ENCODE measurements at places on chromosomes 13 and 19.
A peak's percentile ranks its signal among the peaks of the same experiment; 100 is the strongest.

DNA sequence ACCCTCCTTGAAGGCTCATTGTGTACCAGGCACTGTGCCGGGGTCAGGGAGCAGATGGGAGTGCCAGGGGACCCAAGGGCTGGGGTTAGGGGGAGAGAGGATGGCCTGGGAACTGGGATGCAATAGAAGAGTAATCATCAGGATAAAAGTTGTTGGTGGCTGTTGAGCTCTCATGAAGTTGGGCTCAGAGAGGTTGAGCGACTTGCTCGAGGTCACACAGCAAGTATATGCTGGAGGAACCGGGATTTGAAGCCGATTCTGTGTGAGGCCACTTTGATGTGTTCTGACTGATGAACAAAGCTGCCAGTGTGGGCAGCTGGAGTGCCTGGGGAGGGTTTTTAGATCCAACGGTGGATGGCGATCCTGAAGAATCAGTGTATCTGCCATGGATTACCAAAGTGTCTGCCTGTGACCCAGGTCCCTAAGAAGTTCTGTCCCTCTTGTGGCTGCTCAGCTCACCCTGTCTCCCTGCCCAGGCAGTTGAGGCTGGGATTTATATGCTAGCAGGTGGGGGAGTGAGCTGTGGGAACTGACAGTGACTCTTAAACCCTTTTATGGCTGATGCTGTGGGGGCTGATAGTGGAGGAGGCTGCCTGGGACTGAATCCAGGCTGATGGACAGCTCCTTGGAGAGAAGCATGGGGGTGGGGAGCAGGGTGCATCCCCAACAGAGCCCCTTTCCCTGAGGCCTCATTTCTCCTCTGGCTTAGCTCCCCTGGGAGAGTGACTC is 8.3 kb downstream of the ARHGEF18 start:
- no peak for DNase-seq

DNA sequence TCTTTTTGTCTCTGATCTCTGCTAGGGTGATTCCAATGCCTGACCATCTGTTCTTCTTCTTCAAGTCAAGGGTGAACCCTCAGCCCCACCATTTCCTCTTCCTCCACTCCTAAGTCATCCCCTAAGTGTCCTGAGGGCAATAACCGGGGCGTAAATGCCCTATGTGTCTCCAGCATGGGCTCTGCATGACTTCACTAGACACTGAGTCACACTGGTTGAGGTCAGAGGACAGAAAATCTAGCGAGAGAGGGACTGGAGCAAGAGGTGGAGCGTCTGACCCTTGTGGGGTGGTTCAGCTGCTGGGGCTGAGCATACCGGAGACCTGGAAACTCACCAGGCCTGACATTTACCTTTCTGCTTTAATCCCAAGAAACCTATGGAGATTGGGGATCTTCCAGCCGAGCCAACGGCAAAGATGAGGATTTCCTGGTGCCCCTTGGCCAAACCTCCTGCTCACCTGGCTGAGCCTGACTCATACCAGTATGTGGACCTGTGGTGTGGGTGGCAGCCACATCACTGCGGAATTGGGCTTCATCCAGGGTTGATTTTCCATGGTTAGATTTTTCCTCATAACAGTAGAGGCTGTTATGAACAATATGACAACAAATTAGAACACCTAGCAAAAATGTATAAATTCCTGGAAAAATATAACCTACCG is 26.9 kb downstream of the SCGB2B2 start:
- no peak for DNase-seq

DNA sequence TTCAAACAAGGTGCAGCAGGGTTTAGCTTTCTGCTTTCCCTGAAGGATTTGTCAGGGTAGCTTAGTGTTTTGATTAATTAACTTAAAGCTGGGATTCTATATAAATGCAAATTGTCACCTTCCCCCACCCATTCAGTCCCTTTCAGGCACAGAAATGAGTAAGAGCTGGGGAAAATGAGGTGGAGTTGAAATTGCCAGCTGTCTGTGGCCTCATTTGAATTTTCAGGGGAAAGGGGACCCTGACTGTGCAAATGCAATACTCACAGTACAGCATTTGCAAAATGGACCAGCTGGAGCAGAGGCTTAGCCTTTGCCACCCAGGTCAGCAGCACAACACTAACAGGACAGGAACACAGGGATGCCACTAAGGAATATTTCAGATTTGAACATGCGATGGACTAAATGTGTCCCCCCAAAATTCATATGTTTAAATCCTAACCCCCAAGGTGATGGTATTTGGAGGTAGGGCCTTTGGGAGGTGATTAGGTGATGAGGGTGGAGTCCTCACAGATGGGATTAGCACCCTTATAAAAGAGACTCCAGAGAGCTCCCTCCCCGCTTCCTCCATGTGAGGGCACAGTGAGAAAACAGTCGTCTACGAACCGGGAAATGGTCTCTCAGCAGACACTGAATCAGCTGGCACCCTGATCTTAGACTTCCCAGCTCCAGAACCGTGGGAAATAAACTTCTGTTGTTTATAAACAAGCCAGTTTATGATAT is 59.5 kb upstream of the CYSLTR2 start:
- no peak for DNase-seq

GRCh38 chr19:7773841-7774240 is 10.8 kb downstream of the CLEC4M start:
- no peak for DNase-seq

DNA sequence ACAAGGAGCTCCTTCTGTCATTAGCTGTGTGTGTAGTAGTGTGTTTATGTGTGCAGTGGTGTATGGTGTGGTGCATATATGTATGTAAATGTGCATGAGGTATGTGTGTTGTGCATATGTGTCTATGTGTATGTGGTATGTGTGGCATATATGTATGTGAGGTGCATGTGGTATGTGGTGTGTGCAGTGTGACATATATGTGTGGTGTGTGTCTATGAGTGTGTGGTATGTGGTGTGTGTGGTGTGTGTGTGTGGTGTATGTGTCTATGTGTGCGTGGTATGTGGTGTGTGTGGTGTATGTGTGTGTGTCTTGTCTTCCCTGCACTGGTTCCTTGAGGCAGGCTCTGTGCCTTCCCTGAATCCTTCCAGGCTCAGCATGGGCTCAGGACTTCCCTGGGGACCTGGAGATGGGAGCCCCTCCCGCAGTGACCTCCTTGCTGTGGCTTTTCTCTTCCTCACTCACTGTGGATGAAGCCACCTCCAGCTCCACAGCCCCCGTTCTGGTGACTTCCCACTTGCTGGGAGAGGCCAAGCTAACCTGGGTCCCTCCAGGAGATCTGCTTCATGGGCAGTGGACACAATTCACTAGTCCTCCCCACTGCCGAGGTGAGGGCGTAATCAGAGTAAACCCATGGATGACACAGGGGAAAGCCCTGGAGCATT is 64.2 kb downstream of the CCDC70 start:
- DNase-seq = no peak

DNA sequence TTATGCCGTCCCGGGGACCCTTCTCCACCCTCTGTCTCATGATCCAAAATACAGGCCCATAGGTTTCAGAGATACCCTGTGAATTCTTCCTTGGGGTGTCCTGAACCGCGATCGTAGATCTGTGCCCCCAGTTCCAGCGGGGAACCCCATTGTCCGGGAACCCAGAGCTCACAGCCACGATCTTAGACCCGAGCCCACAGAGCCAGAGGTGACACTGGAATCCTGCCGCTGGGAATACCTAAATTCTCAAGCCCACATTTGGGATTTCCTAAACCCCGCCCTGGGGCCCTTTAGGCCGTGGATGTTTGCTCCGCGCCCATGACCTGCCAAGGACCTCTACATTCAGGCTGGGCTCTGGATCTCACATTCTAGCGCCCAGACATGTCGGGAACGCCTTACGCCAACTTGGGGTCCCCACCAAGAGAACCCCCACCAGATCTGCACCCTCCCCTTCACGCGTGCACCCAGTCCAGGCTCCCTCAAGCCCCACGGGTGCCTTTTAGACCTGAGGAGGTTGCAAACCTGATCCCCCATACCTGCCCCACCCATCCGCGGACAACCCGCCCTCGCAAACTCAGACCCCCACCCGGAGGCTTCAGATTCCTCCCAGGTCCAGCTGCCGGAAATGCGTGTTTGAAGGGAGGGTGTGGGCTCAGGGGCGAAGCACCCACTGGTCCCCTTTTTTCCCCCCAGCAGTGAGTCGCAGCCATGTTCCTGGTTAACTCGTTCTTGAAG is 605 bp downstream of the CAPNS1 start:
- peak; percentile 74 for DNase-seq

- no peak for DNase-seq
These were observed 48.9 kb upstream of the EPHX3 start for GRCh38 chr19:15280915-15281683.

- no peak for DNase-seq
These were observed 498.1 kb downstream of the GPC5 start for GRCh38 chr13:91896547-91896946.

DNA sequence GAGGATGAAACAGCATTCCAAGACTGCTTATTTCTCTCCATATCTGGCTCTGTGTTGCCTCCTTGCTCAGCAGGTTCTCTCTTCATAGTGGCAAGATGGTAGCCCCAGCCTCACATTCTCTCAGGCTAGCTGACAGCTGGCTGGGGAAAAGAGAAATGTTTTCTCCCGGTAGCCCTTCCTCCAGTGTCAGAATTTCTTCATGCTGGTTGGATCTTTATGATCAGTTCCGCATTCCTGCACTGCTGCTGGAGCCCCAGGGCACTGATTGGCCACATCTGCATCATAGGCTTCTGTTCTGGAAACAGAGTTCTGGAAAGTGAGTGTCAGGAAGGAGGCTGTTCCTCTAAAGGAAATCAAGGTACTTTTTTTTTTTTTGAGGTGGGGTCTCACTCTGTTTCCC is 24.6 kb downstream of the POP4 start:
- DNase-seq = no peak

- DNase-seq = no peak
These were observed 10.0 kb downstream of the NDUFB7 start for GRCh38 chr19:14561847-14562351.

GRCh38 chr13:42859760-42860159 is 78.4 kb downstream of the FAM216B start:
- DNase-seq = no peak

- peak; percentile 88 for DNase-seq
These were observed 451 bp upstream of the ICAM5 start for GRCh38 chr19:10289167-10289835.

GRCh38 chr13:109899316-109899715 is 112.9 kb upstream of the IRS2 start:
- DNase-seq = no peak

GRCh38 chr13:87677496-87678371 is 6.6 kb downstream of the SLITRK5 start:
- DNase-seq = peak; percentile 13

DNA sequence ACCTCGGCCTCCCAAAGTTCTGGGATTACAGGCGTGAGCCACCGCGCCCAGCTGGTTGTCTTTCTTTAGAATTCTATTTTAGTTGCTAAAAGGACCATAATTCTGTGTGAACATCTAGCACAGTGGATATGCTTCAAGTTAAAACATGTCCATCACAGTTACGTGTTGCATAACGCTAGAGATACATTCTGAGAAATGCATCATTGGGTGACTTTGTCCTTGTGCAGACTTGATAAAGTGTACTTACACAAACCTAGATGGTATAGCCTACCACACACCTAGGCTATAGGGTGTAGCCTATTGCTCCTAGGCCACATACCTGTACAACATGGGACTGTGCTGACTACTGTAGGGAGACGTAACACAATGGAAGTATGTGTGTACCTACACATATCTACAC is 35.4 kb downstream of the DOCK9 start:
- DNase-seq = no peak

Measured in activated CD8-positive, alpha-beta T cell treated with anti-CD3 and anti-CD28 coated beads for 36 hours (primary cell).